ENCODE measurements at places on chromosomes 2 and 18.

DNA sequence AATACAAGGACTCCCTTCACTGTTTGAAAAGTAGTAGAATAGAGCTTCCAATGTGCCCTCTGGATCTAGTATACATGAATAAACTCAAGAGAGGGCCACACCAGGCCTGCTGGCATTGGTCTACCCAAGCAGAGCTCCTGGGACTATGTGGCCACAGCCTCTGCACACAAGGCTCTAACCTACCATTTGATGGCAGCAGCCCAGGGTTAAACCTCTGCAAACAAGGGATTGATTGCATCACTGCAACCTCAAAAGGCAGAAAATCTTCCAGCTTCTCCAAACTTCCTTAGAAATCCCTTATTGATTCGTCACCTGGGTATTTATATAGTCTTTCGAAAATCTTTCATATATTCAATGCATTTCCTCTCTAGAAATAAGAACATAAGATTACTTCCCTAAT is 147.6 kb upstream of the SETBP1 start:
- DNase-seq: no peak

- no peak for DNase-seq
Observed at GRCh38 chr2:20999906-21000645, 43.8 kb downstream of the APOB start.

GRCh38 chr2:5203134-5203755 is 488.9 kb upstream of the SOX11 start:
- DNase-seq: no peak

DNA sequence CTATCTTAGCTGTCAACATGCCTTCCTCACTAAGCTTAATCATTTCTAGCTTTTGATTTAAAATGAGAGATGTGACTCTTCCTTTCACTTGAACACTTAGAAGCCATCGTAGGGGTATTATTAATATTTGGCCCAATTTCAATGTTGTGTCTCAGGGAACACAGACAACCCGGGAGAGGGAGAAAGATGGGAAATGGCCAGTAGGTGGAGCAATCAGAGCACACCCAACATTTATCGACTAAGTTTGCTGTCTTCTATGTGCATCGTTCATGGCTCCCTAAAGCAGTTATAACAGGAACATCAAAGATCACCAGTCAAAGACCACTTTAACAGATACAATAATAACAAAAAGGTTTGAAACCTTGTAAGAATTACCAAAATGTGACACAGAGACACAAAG is 110.2 kb downstream of the OLA1 start:
- DNase-seq: peak; percentile 21

DNA sequence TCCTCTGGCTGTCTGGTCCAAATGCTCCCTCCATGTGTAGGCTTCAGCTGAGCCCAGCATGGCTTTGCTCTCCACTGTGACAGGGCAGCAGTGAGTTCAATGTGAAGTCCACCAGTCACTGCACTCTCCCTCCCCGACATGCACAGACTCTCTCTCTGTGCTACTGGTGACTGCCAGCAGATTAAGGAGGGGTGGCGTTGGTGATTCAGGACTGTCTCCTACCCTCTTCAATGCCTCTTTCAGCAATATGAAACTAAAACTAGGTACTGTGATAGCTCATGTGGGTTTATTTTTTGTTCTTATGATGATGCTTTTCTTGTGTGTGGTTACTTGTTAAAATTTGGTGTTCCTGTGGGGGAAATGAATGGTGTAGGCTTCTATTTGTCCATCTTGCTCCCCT is 201.0 kb upstream of the RBMS1 start:
- DNase-seq: no peak

DNA sequence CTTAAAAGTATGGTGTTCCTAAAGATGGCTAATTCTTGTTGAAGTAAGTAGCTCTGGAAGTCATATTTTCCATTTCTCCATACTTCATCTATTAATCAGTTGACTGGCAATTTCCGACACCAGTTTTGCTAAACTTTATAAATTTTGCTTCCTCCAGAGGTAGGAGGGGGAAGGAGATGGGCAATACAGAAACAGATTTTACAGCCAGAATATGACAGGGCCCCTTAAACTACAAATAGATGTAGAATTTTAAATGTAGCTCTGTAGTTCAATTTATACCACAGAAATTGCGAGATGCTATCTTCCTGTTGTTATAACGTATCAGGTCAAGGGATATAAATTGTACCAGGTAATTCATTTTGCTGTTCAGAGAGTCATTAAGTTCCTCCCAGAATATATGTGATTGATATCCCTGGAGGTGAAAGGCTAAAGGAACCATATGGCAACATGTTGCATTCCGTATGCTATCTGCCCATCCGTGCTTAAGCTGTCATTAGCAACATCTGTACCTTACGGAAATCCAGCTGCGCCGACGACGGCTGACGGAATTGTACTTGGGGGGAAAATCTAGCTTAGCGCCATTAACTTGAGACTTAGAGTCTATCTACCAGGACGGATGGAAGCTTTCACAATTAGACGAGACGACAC is 8.4 kb upstream of the NR4A2 start:
- DNase-seq: no peak

- no peak for DNase-seq
Observed at GRCh38 chr2:160156665-160157064, 43.4 kb downstream of the ITGB6 start.

GRCh38 chr2:151906633-151906998 is 78.4 kb upstream of the ARL5A start:
- no peak for DNase-seq

- no peak for DNase-seq
Observed at GRCh38 chr2:47058003-47058931, 96.8 kb downstream of the STPG4 start.

DNA sequence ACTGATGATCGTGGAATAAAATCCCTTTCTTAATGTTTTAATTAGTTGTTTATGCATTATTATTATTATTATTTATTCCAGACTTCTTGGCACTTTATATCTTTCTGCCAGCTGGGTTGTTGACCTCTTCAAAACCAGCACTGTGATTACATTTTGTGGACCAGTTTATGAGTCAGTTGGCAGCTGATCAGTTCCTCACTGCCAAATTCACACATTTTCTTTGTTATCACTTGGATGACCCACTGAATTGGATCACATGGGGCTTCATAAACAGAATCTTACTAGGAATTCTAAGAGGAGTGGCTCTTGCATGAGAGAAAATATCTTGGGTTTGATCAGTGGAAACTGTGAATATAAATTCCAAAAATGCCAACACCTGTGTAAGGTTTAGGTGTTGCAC is 321.8 kb upstream of the SPRED2 start:
- DNase-seq: no peak

DNA sequence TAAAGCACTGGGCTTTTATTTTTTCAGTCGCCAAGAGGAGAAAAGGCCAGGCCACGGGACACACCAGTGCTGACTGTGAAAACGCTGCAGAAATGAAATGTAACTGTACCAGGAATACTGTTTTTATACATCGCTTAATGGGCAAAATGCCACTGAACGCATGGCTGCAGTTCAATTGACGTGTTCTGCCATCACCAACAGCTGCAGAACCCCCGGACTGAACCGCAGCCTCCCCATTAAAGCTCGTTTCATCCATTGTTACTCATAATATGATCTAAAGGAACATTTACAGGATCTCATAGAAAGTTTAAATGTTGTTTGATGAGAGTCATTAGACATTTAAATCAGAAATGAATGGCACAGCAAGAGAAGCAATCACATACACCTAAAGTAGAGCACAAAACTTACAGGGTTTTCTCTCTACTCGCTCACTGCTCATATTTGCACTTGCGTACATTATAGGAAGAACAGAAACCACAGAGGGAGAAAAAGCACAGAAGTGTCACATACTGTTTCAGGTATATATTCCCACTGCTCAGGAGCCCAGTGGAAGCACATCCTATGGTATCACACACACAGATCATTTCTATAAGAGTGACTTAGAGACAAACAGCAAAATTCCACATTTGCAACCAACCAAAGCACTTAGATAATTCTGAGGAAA is 35.3 kb downstream of the TCF4 start:
- no peak for DNase-seq

- no peak for DNase-seq
Observed at GRCh38 chr2:192245329-192245728, 50.6 kb upstream of the TMEFF2 start.

- DNase-seq: no peak
Observed at GRCh38 chr18:22471546-22472131, 53.9 kb upstream of the CTAGE1 start.

GRCh38 chr2:128564551-128564950 is 245.9 kb upstream of the HS6ST1 start:
- no peak for DNase-seq

DNA sequence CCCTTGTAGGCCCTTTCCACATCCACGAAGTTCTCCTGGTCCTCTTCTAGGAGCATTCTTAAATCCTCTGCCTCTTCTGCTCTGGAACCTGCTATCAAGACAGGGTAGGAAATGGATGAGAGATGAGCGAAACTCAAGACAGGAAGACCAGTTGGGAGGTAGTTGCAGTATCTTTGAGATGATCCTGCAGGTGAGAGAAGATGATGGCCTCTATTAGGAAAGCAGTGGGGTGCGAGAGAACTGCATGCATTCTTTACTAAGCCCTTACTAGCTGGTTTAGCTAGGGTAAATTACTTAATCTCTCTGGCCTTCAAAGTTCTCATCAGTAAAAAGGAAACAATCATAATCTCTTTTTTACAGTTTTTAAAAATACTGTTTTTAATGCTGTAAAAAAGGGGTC is 47.0 kb downstream of the VSNL1 start:
- no peak for DNase-seq

DNA sequence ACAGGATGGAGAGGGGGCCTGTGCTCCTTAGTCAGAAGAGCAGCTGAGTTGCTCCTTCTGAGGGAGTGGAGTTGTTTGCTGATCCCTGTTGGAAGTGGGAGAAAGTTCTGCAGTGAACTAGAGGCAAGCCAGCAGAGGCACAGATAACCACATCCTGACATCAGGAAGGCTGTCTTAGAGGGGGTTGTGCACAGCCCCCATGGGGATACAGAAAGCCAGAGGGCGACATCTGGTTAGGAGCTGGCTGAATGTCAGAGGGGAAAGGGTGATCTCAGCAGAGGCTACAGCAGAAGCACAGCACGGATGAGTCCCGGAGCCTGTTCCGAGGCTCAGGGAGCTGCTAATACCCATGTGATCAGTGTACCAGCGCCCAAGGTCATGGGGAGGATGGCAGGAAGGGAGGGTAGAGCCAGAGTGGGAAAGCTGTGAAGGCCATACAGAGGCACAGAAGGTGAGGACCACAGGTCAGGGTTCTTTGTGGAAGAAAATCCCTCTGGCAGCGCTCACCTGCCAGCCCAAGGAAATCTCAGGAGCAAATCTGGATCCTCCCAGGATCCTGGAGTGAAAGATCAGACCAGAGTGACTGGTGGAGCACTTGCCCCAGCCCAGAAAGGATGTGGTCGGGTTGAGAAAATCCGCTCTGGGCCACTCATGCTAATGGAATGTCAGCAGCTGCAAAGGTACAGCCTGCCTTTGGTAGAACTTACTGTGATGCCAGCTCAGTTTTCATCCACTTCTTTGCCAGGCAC is 111.8 kb downstream of the STPG4 start:
- DNase-seq: no peak

DNA sequence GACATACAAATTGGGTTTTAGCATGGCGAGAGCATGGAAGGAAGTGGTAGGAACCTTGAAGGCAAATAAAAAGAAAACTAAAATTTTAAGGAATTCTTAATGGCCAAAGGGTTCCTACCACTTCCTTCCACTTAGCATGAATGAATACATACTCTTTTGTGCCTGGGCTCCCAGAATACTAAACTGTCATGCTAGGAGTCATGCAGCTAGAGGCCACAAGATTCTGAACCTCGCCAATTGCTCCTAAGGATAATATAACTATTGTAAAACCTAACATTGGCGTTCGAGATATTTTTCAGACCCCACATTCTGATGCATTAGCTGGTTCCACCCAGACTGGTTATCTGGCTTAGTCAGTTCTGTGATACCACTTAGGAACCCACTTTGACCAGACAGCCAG is 38.6 kb upstream of the ARHGAP25 start:
- no peak for DNase-seq

DNA sequence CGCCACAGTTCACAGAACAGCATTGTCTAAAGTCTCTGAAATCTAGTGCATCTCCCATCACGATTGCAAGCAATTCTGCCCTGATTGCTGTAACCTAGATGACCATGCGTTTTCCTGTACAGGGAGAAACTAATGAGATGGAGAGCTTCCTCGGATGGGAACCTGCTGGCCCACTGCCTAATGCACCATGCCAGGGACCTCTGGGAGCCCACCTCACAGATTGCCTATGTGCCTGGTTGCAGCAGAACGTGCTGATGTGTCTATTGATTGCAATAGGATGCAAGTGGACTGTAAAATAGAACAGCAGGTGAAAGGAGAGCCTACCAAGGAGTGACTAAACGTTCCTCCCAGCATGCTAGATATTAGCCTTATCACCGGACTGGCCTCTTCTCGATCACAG is 141.0 kb upstream of the RAB12 start:
- DNase-seq: no peak

- DNase-seq: no peak
Observed at GRCh38 chr18:33282709-33283333, 157.7 kb downstream of the CCDC178 start.

DNA sequence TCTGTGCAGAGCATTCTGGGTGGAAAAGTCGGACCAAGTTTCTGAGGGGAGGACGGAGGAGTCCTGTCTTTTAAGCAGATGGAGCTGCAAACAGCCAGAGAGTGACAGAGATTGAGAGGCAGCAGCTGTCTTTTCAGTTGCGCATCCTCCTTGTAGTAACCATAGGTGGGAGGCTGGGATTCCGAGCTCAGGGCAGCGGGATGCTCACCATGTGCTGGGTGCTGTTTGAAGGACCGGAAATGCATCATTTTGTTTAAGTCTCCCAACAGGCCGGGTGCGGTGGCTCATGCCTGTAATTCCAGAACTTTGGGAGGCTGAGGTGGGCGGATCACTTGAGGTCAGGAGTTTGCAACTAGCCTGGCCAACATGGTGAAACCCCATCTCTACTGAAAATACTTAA is 93.4 kb downstream of the AGAP1 start:
- DNase-seq: no peak

DNA sequence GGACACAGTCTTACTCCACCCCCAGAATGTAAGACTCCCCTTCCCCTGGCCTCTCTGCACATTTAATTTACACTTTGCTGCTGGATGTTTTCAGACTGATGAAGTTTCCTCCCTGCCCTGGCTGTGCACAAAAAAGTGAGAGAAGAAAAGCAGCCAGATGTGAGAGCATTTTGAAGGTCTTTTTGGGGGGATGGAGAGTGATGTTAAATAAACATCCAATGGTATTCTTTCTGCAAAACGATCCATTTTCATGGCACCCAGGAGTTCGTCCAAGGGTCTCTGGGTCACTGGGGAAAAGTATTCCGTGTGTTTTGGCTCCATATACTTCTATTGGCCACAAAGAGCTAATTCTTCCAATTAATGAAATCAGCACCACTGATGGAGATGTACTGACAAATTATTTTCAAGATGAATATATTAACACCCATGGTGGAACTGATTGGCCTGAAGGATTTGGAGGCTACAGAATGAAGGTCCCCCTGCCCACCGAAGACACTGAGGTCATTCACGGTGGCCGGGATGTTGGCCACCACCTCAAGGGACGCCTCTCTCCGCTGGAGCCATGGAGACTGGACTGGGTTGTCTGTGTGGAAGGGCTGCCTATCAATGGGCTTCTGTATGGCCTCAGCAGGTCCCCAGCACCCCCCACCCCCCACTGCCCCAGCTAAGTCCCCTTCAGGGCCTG is 107.6 kb upstream of the PKDCC start:
- DNase-seq: no peak

Measured in HEK293T (cell line).